ENCODE measurements at places on chromosomes 5 and 9. TPM values are rescaled to one million over a fixed set of nuclear protein-coding genes. Genes with fewer than 3 reads are reported as not detected.

Gene CNTNAP3B
- total RNA-seq = 0.15 TPM

Gene MUSK
- not detected for total RNA-seq

Gene DOCK2
- 305 TPM for total RNA-seq

Gene PCDHA3
- not detected for total RNA-seq

DNA sequence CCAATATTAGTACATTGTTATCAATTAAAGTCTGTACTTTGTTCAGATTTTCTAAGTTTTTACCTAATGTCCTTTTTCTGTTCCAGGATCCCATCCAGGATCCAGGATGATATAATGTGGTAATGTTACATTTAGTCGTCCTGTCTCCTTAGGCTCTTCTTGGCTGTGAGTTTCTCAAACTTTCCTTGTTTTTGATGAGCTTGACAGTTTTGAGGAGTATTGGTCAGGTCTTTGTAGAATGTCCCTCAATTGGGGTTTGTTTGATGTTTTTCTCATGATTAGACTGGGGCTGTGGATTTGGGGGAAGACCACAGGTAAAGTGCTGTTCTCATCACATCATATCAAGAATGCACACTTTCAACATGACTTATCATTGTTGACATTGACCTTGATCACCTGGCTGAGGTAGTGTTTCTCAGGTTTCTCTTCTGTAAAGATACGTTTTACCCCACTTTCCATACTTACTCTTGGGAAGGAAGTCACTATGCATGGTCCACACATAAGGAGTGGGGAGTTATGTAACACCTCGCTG lies 9.6 kb downstream of the NDFIP1 start:
- H3K27me3 ChIP-seq = no peaks in the 10 kb centered on the region
- peaks cover 71% of the 10 kb centered on the region for H3K4me1 ChIP-seq
- H3K4me3 ChIP-seq = no peak overlapping the region

Gene SLC46A2
- total RNA-seq = 4.1 TPM

DNA sequence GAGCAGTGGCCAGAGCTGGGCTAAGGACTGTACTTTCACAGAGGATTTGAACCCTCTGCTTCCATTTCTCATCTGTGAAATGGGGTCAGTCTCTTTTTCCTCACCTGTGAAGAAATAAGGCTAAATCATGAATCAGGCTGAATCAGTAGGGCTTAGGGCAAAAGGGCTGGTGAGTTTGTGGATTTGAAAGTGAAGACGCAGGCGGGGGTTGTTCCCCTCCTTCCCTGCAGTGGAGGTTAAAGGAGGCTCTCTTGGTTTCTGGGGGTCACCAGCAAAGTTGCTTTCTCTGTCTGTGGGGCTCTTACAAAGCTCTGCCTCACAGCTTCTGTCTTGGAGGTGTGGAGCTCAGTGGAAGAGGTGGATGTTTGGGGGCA lies 17.6 kb upstream of the NDST1 start:
- no peaks in the 10 kb centered on the region for H3K27me3 ChIP-seq
- peaks cover 3% of the 10 kb centered on the region for H3K4me1 ChIP-seq
- no peak for DNase-seq
- H3K36me3 ChIP-seq = no peaks in the 10 kb centered on the region
- no peak overlapping the region for H3K4me3 ChIP-seq
- no peak overlapping the region for H3K27ac ChIP-seq

DNA sequence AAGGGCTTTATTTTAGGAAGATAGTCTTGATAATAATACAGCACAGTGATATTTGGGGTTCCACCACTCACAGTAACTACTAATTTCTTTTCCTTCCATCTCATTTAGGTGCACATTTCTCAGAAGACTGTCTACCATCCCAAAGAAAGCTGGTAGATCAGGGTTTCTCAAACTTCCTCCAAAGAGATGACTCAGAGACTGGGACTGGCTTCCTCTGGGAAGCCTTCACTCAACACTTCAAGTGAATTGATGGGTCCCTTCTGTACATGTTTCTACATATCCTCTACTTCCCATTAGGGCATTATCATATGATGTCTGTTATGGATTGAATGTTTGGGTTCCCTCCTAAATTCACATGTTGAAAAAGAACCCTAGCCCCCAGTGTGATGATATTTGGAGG lies 138.5 kb downstream of the SPOCK1 start:
- DNase-seq = no peak
- no peaks in the 10 kb centered on the region for H3K27me3 ChIP-seq
- H3K36me3 ChIP-seq = no peaks in the 10 kb centered on the region
